ENCODE measurements at places on chromosomes 2 and 18.

- no peak for DNase-seq
Measured at GRCh38 chr2:119837759-119838158, 78.0 kb downstream of the PTPN4 start.

DNA sequence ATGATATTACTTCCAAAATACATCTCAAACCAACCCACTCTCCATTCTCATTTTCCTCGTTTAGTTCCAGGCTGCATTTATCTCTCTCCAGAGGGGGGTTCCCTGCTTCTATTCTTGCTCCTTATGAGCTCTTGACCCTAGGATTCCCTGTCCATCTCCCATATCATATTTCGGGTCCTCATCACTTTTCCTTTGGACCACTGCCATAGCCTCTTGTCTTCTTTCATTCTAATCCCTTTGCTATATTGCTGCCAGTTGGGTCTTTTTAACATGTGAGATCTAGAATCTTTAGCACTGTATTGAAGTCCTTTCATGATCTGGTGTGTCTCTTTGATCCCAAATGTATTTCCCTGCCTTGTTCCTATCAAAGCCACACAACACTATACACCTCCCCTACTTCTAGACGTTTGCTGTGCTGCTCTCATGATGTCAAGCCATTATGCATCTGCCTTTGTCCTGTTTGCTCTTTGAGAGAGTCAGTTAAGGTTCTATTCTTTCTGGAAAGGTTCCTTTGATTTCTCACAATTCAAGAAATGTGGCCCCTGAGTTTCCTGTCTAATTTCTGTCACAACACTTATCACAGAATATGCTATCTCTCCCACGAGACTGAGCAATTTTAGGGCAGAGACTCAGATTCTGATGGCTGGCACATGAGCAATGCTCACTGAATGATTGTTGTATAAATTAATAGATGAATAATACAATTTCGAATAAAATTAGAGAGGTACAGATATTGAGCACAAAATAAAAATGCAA lies 43.2 kb upstream of the SESTD1 start:
- no peak for DNase-seq

- no peak for DNase-seq
Measured at GRCh38 chr2:235521844-235522243, 28.0 kb downstream of the AGAP1 start.

- DNase-seq: no peak
Measured at GRCh38 chr18:8657873-8658470, 47.4 kb upstream of the MTCL1 start.

GRCh38 chr2:75896779-75897366 lies 186.2 kb upstream of the GCFC2 start:
- no peak for DNase-seq

- DNase-seq: no peak
Measured at GRCh38 chr2:189818249-189819038, 34.2 kb downstream of the PMS1 start.

DNA sequence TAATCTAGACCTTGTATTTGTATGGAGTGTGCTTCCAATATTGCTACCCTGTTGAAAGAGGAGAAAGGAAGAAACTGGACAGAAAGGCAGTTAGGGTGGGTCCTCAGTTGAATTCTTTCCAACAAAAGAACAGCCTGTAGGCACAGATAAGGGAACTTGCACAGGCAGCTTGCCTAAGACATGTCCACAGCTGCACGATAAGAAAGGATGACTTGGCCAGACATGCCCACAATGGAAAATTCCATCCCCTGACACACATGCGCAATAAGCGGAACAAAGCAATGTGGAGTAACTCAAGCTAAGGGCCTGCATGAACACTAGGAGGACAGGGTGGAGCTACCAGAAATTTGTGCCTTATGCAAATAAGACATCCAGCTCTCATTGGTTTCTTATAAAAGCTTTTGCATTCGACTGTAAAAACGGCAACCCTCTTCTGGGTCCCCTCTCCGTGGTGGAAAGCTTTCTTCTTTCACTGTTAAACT lies 1084.7 kb upstream of the NXPH2 start:
- DNase-seq: no peak

DNA sequence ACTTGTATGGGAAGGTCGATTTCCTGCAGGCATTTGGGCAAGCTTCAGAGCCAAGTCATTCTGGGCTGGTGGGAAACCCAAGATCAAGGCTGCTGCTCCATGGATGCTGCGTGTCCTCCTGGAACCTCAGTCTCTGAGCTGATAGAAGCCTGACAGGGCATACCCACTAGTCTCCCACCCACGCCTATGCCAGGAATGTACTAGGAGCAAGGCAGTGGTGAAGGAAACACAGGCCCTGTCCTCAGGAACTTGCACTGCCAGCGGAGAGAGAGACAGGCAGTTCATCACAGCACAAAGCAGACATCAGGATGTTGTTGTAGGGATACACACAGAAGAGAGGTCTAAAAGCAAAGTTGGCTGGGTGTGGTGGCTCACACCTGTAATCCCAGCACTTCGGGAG lies 84.2 kb downstream of the PLB1 start:
- DNase-seq: no peak

DNA sequence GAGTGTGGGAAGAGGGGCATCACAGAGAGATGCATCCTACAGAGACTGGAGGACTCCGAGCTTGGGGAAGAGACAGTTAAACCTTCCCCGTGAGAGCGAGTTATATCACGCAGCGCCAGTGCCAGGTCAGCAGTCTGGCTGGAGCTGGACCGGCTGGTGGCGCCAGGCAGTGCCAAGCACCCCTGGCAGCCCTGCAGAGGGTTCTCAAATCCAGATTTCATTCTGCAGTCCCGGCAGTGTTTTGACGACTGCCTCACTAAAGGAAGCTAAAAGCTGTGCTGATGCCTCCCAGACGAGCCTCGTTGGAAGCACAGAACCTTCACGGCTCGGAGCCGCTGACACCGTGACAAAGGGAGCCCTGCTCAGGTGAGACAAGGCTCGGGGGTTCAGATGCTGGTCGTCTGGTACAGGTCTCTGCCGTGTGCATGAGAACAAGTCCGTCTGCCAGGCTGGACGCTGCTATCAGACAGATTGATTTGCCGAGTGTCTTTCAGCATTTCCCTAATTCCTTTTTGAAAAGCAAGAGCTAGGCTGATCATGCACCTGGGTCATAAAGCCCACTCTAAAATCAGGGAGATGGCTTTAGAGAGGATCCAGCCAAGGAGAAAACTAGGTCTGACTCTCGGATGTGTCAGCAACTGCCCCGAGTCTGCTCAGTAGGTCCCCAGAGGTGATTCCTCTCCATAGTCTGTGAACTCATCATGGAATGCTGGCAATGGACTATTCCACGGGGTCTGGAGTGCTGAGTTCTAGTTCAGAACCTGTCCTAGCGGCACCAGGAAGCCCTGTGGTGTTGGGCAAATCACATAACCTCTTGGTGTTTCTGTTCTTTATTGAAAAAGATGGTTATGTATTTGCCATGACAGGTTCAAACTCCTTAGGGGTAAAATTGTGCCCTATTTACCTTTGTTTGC lies 240.6 kb downstream of the SOX11 start:
- no peak for DNase-seq

DNA sequence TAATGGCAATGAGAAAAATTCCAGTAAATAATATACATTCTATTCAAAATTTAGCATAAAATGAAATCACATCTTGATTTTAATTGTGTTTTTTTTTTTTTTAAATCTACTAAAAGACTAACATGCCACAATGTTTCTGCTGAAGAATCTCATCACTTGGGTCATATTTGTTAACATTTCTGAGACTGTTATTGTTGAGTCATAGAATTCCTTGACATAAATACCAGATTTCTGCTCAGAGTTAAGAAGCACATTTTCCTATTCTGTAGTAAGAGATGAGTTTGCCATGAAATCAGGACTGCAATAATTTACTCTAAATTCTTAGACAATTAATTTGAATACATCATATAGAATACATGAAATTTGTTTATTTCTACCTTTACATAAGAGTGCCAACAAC lies 154.9 kb upstream of the KYNU start:
- DNase-seq: no peak

- DNase-seq: no peak
Measured at GRCh38 chr2:36367895-36368353, 12.3 kb downstream of the CRIM1 start.

- no peak for DNase-seq
Measured at GRCh38 chr2:42953216-42953615, 160.8 kb upstream of the HAAO start.

DNA sequence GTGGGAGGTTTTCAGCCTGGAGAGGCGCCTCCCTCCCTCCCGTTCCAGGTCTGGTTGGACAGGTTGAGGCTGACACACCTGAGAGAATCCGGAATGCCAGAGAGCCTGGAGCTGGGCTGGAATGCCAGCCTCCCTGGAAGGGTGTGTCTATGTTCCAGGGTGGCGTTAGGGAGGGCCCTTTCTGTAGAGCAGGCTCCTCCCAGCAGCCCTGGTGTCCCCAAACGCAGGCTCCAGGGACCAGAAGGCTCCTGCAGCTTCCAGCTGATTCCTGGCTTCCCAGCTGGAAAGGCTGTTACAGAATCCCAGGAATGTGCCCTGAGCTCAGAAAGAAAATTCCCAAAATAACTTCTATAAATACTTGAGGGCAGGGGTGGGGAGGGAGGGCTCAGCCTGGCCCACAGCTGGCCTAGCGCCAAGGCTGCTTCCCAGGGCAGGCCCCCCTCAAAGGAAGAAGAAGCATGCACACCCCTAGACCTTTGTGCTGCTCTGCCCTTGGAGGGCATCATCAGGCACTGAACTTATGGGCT lies 85.4 kb downstream of the STPG4 start:
- no peak for DNase-seq

DNA sequence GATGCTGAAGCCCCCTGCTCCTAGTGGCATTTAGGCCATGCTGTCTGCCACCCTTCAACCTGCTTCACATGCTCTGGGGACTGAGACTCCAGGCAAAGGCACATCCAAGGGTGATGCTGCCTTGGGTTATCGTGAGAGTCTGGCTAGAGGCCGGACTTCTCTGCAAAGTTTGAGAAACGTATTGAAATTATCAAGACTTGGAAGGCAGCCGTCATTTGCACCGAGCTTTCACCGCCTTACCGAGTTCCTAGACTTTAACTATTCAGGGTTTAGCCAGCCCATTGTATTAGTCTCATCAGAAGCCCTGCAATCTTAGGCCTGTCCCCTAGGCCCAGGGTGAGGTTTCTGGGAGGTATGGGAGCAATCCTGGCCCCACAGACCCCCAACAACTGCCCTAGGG lies 34.0 kb downstream of the RDH14 start:
- DNase-seq: no peak

Data from CD4-positive, alpha-beta T cell treated with Interleukin-1 beta for 1 hour (primary cell).